GM23338 (cell line): ENCODE measurements at places on chromosomes 3 and 15.
A peak's percentile ranks its signal among the peaks of the same experiment; 100 is the strongest.

GRCh38 chr3:65334045-65334665 lies 646.4 kb upstream of the ADAMTS9 start:
- peak; percentile 60 for DNase-seq

GRCh38 chr3:19738846-19739245 lies 195.2 kb downstream of the EFHB start:
- DNase-seq: no peak

- DNase-seq: no peak
Observed at GRCh38 chr3:43902415-43902814, 211.7 kb downstream of the ABHD5 start.

DNA sequence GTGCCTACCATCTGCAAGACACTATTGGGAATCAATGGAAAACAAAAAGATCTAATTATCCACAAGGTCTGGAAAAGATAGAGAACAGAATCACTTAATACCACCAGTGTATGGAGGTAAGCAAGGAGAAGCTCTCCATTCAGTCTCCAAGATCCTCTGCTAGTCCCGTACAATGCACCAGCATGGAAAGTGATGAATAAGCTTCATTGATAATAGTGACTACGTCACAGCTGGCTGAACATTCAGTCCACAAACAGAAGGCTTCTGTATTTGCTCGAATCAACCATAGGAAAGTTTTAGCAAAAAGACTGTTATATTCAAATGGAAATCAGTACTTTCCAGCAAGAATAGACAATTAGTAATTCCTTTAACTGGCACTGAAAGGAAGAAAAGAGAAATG lies 42.9 kb downstream of the IGSF11 start:
- DNase-seq: no peak

DNA sequence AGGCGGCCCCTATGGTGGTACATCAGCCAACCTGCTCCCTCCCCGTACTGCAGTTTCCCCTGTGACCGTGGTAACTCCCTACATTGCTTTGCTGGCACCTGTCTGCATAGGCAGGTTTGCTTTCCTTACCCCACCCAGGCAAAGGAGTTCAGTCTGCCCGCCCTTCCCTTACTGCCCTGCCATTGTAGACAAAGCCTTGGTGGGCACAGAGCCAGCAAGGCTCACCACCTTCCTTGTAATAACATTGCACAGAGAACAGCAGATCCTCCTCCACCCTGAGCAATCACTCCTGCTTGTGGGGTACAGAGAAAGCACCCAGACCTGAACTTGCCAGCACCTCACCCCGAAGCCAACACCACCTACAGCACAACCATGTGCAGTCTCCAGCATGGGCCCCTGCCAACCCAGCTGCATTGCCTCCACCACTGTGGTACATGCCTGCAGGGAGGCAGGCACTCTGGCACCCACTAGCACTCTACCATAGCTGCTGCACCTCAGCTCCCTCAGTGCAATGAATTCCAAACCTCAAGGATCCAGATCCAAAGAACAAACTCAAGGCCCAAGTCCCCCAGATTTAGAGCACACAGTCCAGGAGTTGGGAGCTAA lies 192.7 kb upstream of the KCNMB2 start:
- DNase-seq: no peak

DNA sequence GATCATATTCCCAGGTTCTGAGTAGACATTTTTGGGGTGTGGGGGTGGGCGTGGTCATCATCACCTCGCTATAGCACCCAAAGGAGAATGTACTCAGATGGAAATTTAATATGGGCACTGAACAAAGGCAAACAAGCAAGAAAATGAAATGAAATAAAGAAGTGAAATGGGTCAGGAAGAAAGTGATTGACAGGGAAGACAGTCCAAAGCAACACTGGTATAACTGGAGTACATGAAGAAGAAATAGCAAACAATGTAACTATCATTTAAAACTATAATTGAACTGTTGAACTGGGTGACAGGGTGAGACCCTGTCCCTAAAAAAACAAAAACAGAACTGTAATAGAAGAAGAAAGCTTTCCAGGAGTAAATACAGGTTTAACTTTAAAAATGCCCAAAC lies 24.8 kb downstream of the RPL39L start:
- DNase-seq: no peak

DNA sequence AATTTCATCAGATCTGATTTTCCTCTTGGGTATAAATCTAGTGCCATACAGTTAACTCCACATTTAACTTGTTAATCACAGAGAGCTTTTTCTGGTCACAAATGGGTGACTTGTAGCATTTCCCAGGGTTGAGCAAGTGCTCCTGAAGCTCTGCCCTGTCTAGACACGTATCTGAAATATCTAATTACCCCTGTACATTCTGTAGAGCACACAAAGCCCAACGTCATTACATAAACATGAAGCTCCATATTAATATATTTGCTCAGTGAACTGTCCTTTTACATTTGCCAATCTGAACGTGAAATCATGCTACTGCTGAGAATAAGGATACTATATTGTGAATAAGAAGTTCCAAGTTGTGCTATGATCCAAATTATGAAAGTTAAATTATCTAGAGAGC lies 49.0 kb downstream of the THBS1 start:
- DNase-seq: no peak

GRCh38 chr15:89751748-89752147 lies 699 bp upstream of the MESP1 start:
- DNase-seq: no peak

DNA sequence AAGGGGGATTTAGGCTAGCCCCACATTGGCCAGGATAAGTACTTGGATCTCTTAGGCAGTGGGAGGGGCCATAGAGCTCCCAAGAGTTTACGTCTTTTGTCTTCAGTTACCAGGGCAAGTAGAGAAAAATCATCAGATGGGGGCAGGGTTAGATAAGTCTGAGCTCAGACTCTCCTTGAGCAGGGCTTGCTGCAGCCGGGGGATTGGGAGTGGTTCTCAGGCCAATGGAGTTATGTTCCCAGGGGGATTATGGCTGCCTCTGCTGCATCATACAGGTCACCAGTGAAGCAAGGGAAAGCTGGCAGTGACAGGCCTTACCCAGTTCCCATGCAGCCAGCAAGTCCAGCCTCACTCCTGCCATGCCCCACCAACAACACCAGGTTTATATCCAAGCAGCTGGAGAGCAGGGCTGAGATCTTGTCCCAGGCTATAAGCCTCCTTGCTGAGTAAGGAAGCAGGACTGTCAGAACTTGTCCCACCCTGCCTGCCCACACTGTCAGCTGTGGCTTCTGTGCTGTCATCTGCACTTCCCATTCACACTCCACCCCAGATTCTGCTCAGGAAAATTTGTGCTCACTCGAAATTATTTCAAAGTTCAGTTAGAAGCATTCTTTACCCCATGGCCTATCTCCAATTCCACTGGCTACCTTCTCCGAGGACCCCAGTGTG lies 215.3 kb downstream of the FAM43A start:
- no peak for DNase-seq

DNA sequence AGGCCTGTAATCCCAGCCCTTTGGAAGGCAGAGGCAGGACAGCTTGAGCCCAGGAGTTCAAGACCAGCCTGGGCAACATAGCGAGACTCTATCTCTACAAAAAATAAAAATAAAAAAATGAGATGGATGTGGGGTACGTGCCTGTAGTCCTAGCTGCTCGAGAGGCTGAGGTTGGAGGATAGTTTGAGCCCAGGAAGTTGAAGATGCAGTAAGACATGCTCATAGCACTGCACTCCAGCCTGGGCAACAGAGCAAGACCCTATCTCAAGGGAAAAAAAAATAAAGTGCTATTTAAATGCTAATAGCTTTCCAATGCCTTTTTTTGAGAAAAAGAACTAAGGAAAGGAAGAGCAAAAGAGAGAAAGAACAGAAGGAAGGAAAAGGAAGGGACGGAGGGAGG lies 94.5 kb downstream of the MAGI1 start:
- no peak for DNase-seq

DNA sequence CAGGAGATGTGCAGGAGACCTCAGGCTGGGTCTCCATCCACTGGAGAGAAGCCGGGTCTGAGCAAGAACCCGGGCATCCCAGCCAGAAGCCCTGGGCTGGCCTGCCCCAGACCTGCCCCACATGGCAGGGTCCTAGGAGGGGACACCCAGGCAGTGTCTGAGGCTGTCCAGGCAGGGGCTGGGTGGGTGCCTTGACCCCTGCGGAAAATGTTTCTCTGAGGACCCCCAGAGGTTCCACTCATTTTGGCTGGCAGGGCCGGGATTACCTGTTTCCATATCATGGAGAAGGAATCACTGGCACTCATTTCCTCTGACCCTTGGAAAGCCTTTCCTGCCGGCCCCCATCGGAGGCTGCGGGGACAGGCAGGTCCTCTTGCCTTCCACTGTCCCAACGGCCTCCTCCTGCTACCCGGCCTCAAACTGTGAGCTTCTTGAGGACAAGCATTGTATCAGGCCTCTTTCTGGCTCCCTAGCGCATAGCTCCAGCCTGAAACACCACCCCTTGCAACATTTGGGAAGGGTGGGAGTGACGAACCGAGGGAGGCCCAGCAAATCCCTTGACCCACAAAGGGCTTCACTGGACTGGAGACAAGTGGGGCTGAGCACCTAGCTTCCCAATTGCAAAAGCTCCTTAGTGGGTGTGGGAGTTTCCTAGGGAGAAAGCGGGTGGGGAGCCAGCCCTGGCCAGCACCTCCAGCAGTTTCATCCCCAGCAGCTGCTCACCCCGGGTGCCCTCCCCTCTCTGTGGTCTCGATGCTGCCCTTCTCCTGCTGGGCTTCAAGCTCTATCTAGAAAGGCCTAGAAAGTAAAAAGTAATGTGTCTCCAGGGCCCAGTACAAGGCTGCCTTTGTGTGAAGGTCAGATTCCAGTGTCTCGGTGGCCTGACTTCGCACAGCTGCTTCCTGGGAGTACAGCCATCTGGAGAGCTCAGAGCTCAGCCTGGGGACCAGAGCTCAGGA lies 29.7 kb downstream of the ACSBG1 start:
- no peak for DNase-seq

GRCh38 chr15:93067649-93068085 lies 21.3 kb downstream of the RGMA start:
- DNase-seq: no peak

DNA sequence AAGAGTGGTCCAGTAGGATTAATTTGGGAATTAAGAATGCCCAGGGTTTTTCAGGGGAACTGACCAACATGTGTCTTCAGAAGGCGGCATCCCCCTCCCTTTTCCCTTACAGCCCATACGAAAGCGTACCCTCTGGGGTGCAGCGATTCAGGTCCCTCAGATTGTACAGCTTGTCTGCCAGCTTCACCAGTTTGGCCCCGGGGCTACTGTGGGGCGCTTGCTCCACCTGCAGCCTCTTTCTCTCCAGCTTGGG lies 848 bp downstream of the HDDC3 start:
- DNase-seq: no peak

DNA sequence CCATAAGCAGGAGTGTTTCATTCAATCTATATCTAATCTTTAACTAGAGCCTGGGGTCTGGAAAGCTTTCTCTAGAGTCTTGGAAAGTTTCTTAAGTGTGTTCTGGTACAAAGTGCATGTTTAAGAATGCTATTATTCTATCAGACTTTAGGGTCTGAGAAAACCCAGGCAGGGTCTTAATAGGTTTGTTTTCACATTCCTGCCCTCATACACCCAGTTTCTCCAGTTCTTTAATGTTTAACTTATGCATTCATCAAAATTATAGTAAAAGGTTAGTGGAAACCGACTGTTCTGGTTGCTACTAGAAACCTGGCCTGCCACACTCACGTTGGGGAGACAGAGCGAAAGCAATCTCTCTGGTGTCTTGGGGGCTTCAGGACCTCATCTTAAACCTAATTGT lies 102.9 kb upstream of the WDR72 start:
- no peak for DNase-seq

GRCh38 chr15:59798605-59798917 lies 109.4 kb upstream of the BNIP2 start:
- DNase-seq: no peak

DNA sequence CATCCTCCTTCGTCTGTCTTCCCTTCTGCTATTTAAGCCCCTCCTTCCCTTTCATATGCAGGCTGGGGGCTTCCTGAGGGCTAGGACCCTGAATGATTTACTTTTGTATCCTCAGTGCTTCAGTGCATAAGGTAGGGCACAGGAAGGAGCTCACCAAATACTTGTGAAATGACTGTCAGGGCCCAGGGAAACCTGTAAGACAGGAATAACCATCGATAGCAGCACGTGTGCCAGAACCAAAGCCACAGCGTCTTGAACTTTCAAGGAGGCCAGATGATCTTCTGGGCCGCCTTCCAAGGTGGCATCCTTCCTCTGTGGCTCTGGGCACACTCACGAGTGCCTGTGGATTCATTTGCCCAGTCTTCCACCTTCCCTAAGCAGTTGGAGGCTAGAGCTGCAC lies 3.9 kb downstream of the TMED3 start:
- no peak for DNase-seq
